ENCODE measurements at places on chromosomes 4 and X.

DNA sequence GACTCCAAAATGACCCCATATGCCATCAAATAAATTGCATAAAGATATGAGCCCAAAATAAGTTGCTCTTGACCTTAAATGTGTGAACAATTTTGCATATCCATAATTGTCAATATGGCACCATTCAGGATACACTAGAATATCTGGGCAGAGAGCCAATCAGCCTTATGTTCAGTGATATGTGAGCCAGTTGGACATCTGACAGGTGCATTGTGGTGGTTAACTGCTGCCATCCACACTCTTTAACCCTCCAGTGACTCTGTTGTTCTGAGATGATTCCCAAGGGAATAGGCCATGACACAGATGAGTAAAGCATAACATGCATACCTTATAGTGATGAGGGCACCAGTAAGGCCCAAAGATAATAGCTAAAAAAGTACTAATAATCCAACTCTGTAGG, 500.1 kb downstream of the PCDH18 start:
- no peak for DNase-seq

- DNase-seq = no peak
These were observed 884 bp downstream of the IDH3G start for GRCh38 chrX:153793291-153793690.

DNA sequence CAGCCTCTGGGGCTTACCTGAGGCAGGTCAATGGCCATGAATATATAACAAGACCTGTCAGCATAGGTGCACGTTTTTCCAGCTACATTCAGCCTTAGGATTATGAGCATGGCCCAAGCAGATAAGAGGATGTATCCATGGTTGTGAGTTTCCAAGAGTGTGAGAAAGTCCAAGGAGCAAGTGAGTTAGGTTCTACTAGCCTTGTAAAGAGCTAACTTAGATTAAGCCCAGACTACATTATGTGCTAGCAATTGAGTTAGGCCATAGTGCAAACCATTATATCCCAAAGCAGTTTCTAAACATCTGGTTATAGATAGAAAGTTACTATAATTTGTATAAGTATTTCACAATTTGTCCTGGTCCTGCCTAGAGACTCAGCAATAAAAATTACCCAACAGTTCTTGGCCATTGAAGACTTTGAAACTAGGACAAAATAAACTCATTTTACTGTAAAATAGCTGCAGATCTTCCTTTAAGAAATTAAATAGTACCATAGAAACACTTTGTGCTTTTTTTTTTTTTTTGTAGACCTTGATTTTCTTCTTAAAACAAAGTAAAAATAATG, 312.0 kb downstream of the CAMK2D start:
- DNase-seq = no peak

GRCh38 chr4:119082661-119083060, 53.0 kb upstream of the MYOZ2 start:
- DNase-seq = no peak

GRCh38 chr4:89123451-89123851, 12.1 kb downstream of the TIGD2 start:
- no peak for DNase-seq

GRCh38 chrX:44085209-44085608, 112.0 kb upstream of the NDP start:
- DNase-seq = no peak

- DNase-seq = no peak
These were observed 33.5 kb downstream of the ARSJ start for GRCh38 chr4:113945906-113946305.

DNA sequence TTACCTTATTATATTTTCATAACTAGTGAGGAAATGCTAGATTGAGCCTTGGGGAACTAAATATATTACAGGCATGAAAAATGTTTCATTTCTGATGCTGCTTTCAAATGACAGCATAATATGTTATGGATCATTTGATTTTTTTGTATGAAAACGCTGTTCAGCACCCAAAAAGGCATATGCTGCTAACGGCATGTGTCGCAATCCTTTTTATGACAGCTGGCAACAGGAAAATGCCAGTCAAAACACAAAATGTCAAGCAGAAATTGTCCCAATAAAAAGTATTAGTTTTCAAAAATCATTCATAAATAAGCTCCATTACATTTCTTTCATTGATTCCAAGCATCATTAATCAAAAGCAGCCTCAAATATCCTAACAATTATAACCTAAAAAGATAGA, 1244.5 kb downstream of the PCDH7 start:
- no peak for DNase-seq

GRCh38 chrX:790783-791360, 160.3 kb downstream of the SHOX start:
- DNase-seq = no peak

DNA sequence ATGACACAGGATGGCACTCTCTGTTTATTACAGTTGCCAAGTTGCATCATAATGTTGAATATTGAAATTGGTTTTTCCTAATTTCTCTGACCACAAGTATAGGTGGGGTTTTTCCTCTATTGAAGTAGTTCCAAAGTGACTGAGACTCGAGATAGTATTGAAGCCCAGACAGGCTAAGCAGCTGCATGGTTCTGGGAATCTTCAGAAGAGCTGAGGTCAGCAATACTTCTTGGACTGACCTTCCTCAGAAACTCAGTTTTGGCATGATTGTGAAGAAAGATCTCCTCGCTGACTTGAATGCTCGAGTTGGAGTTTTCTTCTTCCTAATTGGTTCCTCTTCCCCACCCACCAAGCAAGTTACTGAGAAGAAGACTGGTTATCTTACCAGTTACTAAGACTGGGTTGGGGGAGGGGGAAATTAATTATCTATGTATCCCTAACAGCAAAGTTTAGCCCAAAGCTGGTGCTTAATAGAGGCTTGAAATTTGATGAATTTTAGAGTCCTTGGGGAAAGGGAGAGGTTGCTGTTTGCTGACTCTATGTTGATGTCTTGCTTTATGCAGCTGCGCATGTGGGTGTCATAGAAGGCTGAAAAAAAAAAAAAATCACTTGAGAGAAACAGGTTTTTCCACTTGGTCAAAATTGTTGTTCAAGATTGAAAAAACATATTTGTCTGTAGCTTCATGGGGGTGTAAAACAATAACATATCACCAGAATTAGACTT, 91.1 kb downstream of the P2RY10 start:
- DNase-seq = no peak

GRCh38 chr4:55078987-55079386, 46.4 kb downstream of the KDR start:
- no peak for DNase-seq

- DNase-seq = no peak
These were observed 74.0 kb downstream of the ATG4A start for GRCh38 chrX:108165383-108166111.

DNA sequence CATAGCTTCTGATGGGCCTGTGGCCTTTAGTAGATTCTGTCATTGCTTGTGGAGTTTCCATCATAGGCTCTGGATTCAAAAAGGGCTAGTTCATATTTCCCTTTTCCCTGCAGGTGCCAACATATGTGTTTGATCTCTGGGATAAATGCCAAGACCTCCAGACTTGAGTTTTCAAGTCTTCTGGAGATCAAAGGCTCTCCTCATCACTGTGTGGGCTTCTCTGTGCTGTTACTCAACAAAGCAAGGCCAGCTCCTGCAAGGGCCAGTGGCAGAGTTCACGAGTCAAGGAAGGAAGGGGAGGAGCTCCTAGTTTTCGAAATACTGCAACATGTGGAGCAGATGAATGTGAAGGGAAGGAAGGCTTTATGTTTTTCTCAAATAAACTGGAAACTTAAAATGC, 62.7 kb upstream of the SCML1 start:
- no peak for DNase-seq

GRCh38 chr4:115222061-115222460, 108.6 kb upstream of the NDST4 start:
- no peak for DNase-seq

GRCh38 chr4:175109933-175110332, 191.8 kb downstream of the ADAM29 start:
- DNase-seq = peak; percentile 4

DNA sequence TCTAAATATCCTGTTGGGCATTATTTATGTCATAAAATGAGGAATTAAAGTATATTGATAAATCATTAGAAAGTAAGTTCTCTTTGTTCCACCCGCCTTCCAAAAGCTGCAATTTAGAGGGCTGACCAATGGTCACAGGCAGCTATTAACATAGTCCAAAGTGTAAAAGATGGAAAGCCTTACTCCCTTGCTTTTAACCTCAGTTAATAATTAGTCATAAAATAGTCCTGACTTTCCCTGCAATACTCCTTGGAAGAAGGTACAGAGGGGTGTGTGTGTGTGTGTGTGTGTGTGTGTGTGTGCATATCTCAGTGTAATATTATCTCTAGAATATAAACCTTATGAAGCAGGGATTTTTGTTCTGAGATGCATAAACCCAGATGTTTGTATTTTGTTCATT, 275.4 kb downstream of the FAT4 start:
- DNase-seq = no peak

Measured in activated CD4-positive, alpha-beta T cell treated with anti-CD3 and anti-CD28 coated beads, Interleukin-2, Interleukin-6, amounts not matched to agents 100 ng/mL and 50 ng/mL, durations not matched to agents 16 hours and 8 hours (primary cell).